ENCODE measurements at places on chromosomes 6 and 20.

GRCh38 chr6:35757456-35758123 lies 18.8 kb upstream of the CLPSL2 start:
- no peak for DNase-seq

- DNase-seq: no peak
These were observed 52.6 kb downstream of the GINS1 start for GRCh38 chr20:25459916-25460535.

GRCh38 chr6:32405656-32406055 lies 1.3 kb downstream of the BTNL2 start:
- DNase-seq: no peak

DNA sequence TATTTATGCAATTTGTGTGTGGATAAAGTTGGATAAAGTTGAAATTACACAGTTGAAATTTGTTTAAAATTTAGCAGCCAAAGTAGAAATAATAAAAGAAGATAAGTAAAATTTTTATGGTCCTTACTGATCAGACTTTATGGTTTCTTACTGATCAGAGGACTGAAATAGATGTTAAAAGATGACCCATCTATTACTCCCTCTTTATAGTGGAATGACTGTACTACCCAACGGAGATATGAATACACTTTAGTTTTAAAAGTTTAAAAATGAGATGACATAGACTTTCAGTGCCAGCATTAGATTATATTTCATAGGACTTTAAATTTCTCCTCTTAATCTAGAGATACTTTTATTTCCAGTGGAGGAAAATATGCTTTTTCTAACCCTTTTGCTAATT lies 98.9 kb upstream of the ADGRF4 start:
- DNase-seq: no peak

DNA sequence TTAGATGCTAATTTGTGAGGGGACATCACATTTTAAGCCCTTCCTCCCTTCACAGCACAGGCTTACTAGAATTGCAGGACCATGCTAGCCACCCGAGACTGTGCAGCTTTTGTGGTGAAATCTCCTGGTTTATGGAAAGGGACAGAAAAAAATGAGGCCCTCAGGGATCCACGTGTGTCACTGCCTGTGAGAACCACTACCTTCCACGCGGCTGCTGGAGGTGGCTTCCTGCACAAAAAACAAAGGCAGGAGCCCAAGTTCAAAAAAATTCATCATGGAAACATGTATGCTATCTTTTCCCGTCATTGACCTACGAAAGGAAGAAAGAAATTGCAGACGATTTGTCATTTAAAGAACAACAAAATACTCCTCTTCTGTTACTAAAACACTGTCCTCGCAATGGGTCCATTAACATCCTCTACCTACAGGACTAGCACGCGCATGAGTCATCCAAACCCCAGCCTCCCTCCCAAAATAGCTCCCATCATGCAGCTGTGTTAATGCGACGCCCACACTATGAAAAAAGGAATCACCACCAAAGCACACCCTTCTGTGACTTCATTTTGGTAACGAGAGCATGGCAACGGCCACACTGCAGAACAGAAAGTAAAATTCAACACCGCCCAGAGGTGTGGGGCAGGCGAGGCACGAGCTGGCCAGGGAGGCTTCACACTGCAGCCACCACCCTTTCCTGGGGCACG lies 45.7 kb downstream of the RAMACL start:
- no peak for DNase-seq

GRCh38 chr20:50704971-50705370 lies 13.6 kb upstream of the RIPOR3 start:
- DNase-seq: no peak

GRCh38 chr6:52849137-52849536 lies 8.5 kb upstream of the GSTA5 start:
- no peak for DNase-seq

DNA sequence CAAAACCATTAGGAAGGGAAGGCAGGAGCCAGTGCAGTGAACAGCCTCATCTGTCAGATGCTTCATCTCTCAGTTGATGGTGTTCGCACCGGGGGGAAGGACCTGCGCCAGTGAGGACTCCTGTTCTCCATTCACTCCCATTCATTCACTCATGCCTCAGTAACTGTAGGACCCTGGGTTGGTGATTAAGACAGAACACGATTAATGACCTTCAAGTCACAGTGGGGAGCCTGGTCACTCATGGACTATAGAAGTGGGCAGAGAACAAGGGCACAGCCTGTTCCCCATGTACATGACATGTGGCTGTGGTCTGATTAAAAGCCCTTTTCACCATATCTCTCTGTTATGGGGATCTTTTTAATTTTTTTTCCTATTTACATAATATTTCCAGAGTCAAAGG lies 113.3 kb downstream of the RPS12 start:
- DNase-seq: no peak

- no peak for DNase-seq
These were observed 171.4 kb downstream of the PACRG start for GRCh38 chr6:162899148-162899547.

- DNase-seq: no peak
These were observed 256.6 kb downstream of the TBC1D7 start for GRCh38 chr6:13071550-13072345.

DNA sequence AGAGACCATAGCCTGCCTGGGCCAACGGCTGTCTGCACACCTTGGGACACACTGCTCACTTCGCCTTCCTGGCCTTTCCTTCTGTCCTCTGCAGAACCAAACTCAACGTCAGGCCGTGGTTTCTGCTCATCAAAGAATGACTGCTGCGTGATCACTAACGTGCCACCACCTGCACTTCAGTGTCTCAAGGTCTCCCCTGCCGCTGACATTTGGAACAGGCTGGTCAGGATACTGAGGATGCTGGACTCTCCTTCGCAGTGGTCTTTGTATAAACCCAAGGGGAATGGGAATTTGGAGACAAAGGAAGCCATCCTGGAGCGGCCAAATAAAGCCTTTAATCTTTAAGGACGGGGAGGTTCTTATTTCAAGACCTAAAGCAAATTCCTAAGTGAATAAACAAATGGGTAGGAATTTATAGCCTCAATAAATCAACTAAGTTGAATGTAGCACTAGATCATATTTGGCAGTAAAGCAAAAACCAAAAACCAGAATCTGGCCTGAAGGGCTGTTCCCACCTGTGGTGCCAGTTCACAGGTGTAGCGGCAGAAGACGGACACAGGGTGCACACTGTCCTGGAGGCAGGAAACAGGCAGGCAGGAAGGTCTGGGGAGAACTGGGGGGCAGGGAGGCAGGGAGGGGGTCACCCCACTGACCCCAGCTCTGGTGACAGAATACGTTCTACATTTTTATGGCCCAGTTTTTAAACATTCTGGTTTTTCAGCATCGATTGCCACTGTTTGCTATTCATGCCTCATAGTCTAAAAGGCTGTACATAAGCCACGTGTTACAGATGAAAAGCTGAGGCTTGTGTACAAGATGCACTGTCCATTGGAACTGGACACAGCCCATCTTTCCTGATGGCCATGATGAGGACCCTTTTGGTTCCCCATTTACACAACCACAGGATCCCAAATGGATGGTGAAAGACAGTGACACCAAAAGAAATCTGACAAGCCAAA lies 36.6 kb downstream of the ABHD12 start:
- DNase-seq: no peak

DNA sequence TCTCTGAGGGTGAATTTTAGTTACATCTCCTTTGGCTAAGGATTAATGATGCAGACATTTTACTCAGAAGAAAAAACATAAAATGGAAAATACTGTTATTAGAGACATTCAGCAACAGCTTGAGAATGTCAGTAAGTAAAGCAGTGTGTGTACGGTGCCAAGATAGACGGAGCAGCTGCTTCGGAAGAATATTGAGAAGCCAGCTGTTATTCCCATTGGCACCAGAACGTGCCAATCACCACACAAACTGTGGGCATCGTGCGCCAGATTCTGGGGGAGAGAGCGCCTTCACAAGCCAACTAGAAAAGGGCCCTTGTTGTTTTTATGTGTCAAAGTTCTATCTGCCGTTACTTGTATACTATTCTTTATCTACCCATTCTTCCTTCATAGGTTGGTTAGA lies 163.4 kb downstream of the MTFR2 start:
- no peak for DNase-seq

- DNase-seq: no peak
These were observed 95.5 kb downstream of the STK35 start for GRCh38 chr20:2197166-2197565.

- no peak for DNase-seq
These were observed 60.8 kb downstream of the PRDM1 start for GRCh38 chr6:106146852-106147351.

DNA sequence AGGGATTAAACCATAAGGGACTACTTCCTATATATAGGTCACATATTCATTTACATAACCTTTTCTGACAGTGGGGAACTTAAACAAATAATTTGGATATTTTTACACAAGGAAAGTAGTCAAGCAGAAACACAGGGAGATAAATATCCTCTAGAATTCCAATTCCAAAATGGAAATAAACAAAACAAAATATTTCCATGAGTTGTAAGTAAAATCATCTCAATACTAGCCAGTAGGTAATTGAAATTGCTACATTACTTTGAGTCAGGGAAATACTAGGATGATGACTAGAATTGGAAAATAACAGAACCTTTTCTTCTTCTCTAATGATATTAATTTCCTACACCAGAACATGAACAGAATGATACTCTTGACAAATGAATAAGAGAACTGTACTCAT lies 1308.1 kb upstream of the GJE1 start:
- no peak for DNase-seq

DNA sequence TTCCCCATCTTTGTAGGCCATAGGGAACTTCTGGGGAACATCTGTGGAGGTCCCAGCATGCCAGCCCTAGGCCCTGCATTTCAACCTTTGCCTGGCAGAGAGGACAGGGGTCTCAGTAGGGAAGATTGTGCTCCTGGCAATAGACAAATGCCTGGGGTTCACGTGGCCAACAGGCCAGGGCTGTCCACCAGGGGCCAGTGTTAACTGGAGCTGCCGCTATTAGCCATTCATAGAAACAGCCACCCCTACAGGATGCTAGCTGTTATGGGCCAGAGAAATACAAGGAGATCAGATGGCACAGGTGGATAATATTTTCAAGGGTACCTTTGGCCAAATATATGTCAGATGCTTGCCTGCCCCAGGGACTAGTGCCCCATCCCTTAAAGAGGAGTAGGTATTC lies 932.9 kb downstream of the QKI start:
- no peak for DNase-seq

DNA sequence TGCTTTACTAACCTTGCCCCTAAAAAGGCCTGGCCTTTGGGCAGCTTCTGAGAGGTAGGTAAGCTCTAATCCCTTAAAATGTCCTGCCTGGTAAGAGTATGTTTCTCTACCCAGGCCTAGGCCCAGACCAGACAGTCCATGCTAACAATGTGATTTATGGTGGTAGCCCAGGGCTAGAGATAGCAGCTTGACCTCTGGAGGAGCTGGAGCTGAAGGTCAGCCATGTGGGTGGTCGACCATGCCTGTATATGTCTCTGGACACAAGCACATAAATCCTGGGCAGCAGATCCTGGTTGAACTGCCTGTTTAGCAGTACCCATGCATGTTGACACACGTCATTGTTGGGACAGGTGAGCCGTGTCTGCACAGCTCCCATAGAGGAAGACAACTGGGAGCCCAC lies 62.1 kb upstream of the PHACTR1 start:
- no peak for DNase-seq

- DNase-seq: no peak
These were observed 120.1 kb downstream of the TMEM200A start for GRCh38 chr6:130485870-130486269.

DNA sequence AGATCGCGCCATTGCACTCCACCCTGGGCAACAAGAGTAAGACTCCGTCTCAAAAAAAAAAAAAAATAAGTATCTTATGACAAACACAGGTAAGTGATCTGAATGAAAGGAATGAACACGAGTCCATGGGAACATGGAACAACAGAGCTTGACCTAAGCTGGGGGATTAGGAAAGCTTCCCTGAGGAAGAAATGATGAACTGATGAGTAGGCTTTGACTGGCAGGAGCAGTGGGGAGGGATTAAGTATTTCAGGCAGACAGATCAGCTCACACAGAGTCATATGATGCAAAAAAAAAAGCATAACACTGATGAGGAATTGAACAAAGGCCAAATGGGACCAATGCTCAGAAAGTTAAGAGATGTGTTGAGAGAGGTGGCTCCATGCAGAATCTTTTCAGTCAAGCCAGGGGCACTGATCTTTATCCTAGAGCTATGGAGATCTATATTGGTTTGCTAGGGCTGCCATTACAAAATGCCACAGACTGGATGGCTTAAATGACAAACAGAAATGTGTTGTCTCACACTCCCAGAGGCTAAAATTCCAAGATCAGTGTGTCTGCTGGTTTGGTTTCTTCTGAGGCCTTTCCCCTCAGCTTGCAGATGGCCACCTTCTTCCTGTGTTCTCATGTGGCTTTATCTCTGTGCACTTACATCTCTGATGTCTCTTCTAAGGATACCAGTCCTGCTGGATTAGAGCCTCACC lies 85.6 kb downstream of the ANKRD6 start:
- DNase-seq: no peak

DNA sequence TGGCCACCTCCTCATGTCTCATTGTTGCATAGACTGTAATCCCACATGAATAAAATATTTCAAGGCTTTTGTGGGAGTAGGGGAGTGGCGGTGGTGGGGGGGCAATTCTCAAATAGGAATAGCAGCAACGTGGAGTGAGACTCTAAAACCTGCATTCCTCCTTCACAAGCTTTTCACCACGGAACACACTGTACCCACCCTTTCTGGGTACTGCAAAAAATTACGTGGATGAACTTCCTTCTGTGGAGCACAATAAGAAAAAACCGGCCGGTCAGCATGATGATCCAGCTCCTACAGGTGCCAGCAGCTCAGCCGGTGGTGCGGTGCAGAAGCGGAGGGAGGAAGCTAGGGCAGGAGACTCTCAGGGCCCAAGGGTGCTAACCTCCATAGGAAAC lies 930 bp upstream of the RRAGD start:
- DNase-seq: no peak

DNA sequence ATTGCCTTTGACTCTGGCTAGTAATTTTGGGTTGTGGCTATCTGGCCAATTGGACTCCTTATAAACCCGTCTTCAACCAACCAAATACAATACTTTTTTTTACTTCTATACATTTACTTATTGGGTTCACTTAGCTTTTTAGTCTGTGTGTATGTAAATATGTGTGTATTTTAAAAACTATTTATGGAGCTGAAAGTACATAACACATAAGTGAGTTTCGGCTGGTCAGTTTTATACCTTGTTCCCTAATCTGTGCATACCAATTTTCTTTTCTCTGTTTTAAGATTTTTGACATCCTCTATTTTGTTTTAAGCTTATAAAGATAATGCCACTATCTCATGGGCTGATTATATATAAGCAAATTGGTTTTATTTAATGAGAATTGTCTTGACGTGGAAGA lies 129.5 kb downstream of the LRRC1 start:
- no peak for DNase-seq

GRCh38 chr20:47429409-47429808 lies 72.3 kb upstream of the NCOA3 start:
- DNase-seq: no peak
